ENCODE measurements at places on chromosomes 6 and 20.

DNA sequence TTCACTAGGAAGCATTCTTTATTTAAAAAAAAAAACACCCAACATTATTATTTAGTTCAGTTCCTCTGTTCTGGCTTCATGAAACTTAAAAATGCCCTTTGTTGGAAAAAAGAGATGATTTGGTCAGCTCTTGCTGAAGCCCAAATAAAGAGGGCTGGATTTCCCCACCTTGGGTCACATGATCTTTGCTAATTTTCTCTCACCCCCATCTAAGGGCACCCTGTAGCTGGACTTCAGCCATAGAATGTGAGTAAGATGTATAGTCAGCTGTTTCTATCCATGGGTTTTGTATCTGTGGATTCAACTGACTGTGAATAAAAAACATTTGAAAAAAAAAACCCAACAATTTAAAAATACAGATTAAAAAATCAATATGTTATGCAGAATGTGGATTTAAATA, 213.9 kb upstream of the SULF2 start:
- no peak for DNase-seq

DNA sequence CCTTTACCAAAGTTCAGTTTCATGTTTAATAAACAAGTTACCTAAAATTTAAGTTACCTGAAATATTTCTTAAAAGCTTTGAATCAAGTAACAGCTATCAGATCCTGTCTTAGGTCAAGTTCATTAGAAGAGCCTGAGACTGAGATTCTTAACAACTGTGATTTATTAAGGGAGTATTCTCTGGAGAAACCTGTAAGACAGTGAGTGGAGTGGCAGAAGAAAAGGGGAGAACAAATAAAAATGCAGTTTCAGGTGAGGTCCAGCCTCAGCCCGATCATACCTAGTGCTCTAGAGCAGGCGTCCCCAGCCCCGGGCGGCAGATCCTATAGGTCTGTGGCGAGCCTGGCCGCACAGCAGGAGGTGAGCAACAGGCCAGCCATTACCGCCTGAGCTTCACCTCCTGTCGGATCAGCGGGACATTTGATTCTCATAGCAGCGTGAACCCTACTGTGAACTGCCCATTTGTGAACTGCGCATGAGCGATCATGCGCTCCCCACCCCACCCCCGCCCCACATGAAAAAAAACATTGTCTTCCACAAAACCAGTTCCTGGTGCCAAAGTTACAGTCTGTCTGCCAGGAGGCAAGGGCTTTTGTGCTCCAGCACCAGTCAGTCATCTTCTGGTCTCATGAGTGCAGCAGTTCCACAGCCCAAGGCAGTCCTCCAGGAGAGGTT, 59.2 kb upstream of the ADGRB3 start:
- DNase-seq, result no peak

DNA sequence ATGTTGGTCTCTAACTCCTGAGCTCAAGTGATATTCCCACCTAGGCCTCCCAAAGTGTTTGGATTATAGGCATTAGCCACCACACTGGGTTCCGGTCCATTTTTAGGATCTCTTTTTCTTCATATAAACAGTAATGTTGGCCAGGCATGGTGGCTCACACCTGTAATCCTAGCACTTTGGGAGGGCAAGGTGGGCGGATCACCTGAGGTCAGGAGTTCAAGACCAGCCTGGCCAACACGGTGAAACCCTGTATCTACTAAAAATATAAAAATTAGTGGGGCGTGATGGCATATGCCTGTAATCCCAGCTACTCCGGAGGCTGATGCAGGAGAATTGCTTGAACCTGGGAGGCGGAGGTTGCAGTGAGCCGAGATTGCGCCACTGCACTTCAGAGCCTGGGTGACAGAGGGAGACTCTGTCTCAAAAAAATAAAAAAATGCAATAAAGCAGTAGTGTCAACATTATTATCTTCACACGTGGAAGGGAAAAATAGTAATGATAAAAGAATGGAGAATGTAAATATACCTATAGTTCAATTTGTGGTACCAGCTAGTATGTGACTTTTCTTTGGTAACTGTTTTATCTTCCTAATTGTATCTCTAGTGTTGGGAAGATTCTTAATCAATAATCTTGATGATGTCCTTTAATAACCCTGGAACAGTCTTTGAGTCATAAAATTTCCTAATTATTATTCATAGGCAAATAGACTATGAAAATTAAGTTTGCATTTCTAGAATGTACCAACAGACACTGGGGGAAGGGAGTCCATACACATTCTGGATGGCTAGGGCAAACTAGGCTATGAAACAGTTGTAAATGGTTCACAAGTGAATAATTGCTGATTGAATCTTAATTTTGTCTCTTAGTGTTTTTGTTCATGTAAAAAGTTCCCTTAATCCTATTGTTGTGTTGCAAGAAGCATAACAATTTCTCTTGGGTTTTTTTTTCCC, 3.6 kb downstream of the PARD6B start:
- no peak for DNase-seq

DNA sequence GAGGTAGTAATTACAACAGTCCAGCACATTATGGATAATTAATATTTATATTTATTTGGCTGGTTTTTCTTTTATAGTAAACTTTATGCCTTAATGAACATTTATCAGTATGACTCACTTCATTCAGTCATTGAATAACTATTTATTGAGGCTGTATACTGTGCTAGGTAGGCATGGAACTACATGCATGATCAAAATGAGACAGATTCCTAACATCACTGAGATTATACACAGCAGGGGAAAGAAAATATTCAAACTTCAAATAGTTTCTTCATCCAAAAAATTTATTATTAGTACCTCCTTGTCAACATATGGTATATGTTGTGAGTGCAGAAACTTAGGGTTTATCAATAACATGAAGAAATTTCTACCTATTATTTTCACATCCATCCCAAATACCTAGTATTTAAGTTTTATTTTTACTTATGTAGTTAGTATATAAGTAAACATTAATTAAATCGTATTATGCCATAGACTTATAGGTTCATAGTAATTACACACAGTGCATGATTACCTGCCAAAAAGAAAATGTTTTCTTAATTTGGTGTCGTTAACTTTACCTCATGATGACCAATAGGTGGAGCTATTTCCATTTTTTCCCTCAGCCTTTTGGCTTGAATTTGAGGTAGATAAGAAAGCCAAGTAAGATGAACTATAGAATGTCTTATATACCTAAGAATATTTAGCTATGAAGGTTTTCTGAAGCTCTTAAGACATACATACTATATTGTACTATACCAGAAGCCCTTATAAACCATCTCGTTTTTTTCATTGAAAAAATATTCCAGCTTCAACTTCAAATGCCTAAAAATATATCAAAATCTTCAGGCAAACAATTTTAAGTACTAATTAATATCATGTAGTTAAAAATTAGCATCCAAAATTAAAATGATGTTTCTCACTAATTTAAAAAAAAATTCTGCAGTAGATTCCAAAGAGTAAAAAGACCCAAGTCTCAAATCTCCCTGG, 12.5 kb upstream of the TMEM30A start:
- no peak for DNase-seq

- no peak for DNase-seq
Observed at GRCh38 chr6:2478200-2478599, 232.8 kb upstream of the GMDS start.
